Skeletal muscle cell (primary cell): ENCODE measurements at places on chromosomes 3 and 15.
A peak's percentile ranks its signal among the peaks of the same experiment; 100 is the strongest.

GRCh38 chr3:14765576-14766427 is 53.0 kb upstream of the FGD5 start:
- no peak for DNase-seq

GRCh38 chr3:27544372-27544865 is 60.2 kb upstream of the SLC4A7 start:
- DNase-seq: peak; percentile 84

- DNase-seq: no peak
Measured at GRCh38 chr3:67561667-67562394, 92.6 kb downstream of the SUCLG2 start.

DNA sequence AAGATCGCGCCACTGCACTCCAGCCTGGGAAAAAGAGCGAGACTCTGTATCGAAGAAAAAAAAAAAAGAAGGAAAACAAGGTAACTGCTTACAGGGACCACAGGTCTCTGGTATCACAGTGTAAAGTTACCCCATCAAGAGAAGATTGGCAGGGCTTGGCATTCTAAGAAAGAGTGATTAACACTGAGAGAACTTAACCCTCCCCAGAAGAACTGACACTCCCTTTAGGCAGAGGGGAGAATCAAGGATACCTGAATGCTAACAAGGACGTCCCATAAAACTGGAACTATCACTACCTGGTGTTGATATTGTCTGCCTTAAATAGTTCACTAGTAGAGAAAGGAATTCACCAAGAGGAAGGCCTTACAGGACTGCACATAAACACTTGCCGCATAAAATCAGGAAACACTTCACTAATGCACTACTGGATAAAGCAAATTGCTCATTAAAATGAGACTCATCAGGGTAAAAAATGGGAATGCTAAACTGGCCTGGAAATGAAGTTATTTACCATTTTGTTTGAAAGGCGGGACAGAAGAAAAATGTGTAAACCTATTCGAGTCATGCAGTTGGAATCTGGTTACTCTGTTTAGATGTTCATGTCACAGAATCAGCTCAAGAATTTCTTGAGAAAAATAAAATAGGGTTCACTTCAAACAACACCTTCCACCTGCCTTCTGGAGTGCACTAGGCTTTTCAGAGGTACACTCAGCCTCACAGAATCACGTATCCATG is 121.6 kb downstream of the FOXP1 start:
- no peak for DNase-seq

- DNase-seq: no peak
Measured at GRCh38 chr15:59437142-59437816, 707 bp upstream of the FAM81A start.

- no peak for DNase-seq
Measured at GRCh38 chr3:71651625-71652024, 68.1 kb upstream of the FOXP1 start.

GRCh38 chr15:88744548-88745020 is 58.7 kb upstream of the ACAN start:
- DNase-seq: no peak

DNA sequence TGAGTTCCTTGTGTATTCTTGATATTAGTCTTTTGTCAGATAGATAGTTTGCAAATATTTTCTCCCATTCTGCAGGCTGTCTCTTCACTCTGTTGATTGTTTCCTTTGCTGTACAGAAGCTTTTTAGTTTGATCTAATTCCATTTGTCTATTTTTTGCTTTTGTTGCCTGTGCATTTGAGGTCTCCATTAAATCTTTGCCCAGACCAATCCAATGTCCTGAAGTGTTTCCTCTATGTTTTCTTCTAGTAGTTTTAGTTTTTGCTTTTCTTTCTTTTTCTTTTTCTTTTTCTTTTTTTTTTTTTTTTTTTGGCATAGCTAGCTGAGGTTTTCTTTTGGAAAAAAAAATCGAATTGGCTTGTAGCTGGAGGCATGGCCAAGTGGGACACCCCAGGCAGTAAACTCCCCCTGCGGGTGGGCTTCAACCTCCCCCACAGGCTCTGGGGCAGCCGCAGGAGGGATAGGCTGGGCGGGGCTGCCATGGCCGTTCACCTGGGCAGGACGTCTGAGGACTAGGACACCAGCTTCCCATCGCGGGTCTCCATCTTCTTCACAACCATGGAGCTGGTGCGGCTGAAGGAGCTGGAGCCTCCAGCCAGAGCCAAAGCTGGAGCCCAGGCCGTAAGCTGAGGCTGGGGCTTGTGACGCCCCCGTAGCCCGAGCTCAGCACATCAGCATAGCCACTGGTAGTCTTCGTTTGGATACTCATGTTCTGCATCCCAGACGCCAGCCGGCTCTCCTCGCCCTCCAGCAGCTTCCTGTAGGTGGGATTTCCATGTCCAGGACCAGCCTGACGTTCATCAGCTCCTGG is 16.2 kb upstream of the PSTPIP1 start:
- no peak for DNase-seq

DNA sequence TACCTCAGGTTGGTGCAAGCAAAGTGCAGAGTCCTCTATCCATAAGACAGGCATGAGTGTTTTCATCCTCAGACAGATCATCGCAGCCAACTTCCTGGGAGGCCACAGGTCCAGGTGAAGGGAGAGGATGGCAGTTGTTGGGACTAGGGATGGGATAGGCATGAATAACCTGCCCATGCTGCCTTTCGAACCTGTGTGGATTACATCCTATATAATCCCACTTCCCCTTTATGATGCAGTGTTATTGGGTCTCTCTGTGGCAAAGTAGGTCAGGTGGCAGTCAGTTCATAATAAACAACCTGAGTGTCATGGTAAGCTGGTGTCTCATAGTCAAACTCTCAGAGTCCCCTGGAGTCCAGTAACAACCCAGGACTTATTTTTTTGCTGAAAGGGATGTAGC is 40.4 kb downstream of the CCR3 start:
- no peak for DNase-seq

DNA sequence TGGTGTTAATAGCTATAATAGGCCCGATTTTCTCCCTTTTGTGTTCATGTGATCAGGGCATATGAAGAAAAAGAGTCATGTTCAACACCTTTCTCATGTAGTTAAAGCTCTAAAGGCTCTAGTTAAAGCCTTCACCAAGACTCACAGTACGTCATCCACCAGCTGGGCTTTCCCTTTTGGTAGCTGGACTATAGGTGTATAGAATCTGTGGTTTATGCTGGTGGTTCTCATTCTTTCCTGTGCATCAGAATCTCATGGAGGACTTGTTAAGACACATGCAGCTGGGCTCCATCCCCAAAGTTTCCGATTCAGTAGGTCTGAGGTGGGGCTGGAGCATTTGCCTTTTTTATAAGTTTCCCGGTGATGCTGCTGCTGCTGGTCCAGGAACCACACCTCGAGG is 31.0 kb downstream of the CFAP91 start:
- DNase-seq: no peak

DNA sequence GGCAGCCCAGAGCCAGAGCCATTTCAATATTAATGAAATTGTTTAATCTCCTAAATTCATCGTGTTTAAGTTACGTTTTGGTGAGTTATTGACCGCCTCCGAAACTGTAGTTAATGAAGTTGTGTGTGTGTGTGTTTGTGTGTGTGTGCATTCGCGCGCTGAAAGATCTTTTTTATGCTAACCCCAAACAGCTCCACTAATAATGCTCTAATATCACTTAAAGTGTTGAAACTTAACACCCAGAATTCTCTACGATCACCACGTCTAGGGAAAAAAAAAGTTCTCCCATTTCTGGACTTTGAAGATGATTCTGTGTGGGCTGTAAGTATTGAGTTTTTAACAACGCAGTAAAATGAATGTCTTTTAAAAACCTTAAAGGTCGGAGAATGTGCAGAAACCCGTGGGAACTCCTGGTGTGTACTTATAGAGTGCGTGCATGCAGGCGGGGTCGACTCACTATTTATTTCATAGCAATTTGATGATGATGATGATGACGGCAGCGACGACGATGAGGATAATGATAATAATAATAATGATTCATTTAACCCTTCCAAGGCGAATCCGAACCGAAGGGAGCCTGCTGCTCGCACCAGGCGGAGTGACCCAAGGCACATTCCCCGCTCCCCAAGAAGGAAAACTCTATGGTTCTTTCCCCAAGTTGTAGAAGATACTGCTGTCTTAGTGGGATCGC is 1.4 kb upstream of the FOXB1 start:
- DNase-seq: no peak

GRCh38 chr15:80840182-80841130 is 61.3 kb downstream of the CEMIP start:
- no peak for DNase-seq

DNA sequence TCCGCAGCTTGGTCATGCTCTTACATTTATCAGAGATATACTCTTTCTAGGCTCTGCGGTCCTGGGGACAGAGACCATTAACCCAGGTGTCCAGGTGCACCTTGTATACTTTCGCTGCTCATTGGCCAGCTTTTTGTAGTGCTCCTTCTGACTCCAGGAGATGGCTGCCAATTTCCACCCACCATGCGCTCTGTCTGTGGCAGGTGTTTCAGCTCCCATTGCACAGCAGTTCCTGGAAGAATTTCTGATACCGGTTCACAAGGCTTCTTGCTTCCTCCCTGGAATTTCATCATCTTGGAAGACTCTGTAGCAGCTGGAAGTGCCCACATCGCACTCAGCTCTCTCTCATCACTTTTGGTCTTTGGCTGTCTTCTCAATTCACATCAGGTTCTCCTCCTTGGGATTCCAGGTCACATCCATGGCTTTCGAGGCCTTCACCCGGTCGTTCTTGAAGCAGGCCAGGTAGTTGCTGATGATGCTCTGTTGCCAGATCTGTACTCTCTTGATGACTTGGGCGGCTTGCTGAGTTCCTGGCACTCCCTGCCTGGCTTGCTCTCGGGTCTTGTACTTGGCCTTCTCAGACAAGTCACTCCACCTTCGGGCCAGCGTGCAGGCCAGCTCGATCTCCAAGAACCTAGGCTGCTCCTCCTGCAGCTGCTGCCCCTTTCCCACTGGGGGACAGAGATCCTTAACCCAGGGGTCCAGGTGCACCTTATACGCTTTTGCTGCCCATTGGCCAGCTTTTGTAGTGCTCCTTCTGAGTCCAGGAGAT is 41.1 kb upstream of the ARL8B start:
- no peak for DNase-seq

- no peak for DNase-seq
Measured at GRCh38 chr3:156705761-156706616, 31.6 kb downstream of the TIPARP start.

- DNase-seq: no peak
Measured at GRCh38 chr3:180934638-180935037, 22.2 kb downstream of the FXR1 start.

GRCh38 chr3:141782386-141782932 is 19.3 kb downstream of the GRK7 start:
- DNase-seq: no peak

DNA sequence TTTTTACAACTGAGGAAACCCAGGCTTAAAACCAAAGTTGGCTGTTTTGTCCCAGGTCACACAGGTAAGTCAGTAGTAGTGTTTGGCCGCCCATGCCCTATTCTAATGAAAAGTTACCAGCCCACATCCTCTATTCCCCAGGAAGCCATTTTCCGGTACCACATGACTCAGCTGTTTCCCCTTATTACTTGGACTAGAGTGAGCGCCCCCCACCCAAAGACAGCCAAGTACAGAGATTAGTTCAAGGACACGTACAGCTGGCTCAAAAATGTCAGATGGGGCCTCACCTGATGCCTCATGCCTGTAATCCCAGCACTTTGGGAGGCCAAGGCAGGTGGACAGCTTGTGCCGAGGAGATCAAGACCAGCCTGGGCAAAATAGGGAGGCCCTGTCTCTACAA is 8.5 kb upstream of the KLHL6 start:
- DNase-seq: no peak

DNA sequence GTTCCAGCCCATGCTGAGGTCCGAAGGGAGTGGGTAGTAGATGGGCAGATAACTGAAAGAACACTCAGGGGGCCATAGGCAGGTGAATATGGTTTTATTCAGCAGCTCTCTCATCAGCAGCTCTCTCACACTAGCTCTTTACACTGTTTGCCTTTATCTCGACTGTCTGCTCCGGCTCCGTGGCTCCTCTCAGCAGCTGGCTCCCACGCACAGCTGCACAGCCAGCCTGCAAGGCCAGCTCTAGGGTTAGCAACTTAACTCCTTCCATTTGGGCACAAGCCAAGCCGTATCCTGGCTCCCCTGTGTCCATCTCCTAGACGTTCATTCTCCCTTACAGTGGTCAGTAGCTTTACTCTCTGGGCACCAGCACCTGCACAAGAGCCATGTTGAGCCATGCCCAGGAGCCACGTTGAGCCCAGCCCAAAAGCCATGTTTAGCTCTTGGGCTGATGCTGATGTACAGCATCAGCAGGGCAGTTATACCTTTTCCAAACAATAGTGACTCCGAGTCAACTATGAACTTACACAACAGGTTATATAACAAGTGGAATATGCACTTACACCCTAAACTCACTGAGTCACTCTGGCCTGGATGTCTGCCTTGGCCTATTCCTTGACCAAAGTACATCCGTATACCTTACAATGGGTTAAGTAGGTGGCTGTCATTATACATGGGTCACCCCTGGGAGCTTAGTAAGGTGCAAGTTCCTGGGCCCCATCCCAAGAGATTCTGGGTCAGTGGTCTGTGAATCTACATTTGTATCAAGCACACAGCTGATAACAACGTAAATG is 34.6 kb upstream of the TOPAZ1 start:
- no peak for DNase-seq

DNA sequence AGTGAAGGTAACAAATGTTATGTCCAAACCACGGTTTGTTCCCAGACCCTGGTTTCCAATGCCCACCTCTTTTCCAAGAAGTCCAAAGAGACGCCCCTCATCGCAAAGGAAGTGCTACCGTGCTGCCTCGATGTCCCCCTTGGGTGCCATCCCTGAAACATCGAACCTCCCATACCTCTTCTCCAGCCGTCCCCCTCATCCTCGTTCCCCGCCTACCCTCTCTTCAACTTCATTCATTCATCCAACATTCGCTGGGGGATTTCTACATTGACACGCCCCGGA is 467 bp downstream of the TIPIN start:
- DNase-seq: no peak

GRCh38 chr3:133851266-133851906 is 44.3 kb downstream of the RAB6B start:
- DNase-seq: no peak

DNA sequence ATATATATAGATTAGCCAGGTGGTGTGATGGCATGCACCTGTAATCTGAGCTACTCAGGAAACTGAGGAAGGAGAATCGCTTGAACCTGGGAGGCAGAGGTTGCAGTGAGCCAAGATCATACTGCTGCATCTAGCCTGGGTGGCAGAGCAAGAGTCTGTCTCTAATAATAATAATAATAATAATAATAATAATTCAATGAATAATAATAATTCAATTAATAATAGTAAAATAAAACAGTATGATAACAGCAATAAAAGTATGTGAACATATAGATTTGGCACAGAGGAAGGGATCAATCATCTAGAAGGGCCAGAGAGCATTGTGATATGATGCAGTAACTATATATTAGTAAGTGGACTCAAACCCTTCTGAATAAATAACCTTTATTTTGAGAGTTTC is 314.5 kb upstream of the COL8A1 start:
- no peak for DNase-seq

- no peak for DNase-seq
Measured at GRCh38 chr3:121064121-121064520, 156.1 kb downstream of the STXBP5L start.

DNA sequence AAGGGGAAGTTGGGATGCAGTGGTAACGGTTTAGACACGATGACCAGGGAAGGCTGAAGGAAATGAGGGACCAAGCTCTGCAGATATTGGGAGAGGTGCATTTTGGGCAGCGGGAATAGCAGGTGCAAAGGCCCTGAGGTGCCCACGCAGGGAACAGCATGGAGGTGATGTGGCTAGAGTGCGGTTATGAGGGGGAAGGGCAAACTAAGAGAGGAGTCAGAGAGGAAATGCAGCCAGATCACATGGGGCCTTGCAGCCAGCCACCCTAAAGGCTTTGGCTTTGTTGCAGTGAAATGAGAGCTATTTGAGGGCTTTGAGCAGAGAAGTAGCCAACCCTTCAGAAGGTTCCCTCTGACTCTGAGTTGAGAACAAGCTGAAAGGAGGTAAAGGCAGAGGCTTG is 2.6 kb downstream of the SPATA12 start:
- no peak for DNase-seq
